ENCODE measurements at places on chromosomes 16 and 17. TPM values are rescaled to one million over a fixed set of nuclear protein-coding genes. Genes with fewer than 3 reads are reported as not detected.

Gene GPS2
- total RNA-seq = 84.3 TPM

Gene C16orf96
- not detected for total RNA-seq

Gene LRRC37B
- 6.2 TPM for total RNA-seq

Gene USP31
- 2.4 TPM for total RNA-seq

Gene DLG4
- 3.1 TPM for total RNA-seq

Gene MEOX1
- total RNA-seq = 8.6 TPM

Gene ITGAX
- 0.42 TPM for total RNA-seq

Gene ABCC11
- not detected for total RNA-seq

Gene P2RX1
- total RNA-seq = not detected

Gene ITGAD
- total RNA-seq = 0.06 TPM

Gene MIF4GD
- total RNA-seq = 6.7 TPM

Gene SCN4A
- 0.06 TPM for total RNA-seq

Gene KRTAP9-2
- not detected for total RNA-seq

Gene MYOCD
- 2.5 TPM for total RNA-seq

Gene NTN1
- 7.1 TPM for total RNA-seq

Gene CD300E
- total RNA-seq = not detected

Gene TSPOAP1
- under 0.01 TPM for total RNA-seq

Gene CFAP97D1
- total RNA-seq = not detected

Gene SLC52A1
- total RNA-seq = not detected

Gene PPP1R27
- total RNA-seq = not detected

Gene GRB2
- 133 TPM for total RNA-seq

Gene SLC5A2
- total RNA-seq = not detected

Gene HEXIM1
- 7.2 TPM for total RNA-seq

Gene CDH3
- under 0.01 TPM for total RNA-seq

Gene LYRM9
- 0.71 TPM for total RNA-seq

Gene RRN3
- total RNA-seq = 49.8 TPM

Gene HBM
- not detected for total RNA-seq

Gene ACSM2A
- total RNA-seq = not detected

Gene TBX21
- total RNA-seq = 0.06 TPM
